8988T (cell line): ENCODE measurements at places on chromosomes 5 and 9.
A peak's percentile ranks its signal among the peaks of the same experiment; 100 is the strongest.

DNA sequence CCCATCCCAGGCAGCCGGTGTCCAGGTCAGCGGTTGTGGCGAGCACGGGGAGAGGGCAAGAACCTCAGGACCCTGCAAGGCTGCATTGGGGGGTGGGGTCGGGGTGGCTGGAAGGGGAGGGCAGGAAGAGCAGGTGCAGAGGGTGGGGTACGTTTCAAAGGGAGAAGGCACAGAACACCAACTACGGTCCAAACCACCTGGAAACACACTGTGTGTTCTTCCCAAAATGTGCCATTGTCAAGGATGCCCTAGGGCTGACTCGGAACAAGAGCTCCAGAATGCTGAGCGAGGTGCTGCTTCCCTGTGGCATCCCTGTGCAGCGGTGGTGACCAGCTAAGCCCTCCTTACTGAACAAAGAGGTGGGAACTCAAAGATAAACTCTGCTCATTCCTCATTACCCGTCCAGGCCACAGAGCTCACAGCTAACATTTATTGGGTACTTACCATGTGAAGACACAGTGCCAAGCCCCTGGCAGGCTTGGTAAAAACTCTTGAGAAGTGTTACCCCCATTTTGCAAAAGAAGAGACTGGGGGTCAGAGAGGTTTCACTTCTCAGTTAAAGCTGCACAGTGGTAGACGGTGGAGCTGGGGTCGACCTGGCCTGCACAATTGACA lies 153.8 kb downstream of the COL23A1 start:
- DNase-seq: no peak

GRCh38 chr5:152642880-152643279 lies 237.8 kb upstream of the NMUR2 start:
- DNase-seq: no peak

DNA sequence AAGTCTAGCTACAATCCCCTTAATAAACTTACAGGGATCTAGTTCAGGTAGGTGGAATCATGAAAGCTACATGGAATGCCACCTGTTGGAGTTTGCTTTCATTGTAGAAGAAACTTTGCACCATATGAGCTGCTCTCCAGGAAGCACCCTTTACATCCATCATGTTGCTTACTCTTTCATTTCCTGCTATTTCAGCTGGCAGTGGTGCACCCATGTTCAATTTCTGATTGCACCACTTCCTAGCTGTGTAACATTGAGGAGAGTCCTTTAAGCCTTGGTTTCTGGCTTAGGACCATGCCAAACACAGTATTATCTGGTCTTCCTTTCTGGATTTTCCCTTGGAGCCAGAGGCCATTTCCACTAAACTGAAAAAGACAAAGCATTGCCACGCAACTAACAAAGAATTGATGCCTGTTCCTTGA lies 123.3 kb upstream of the SLC12A2 start:
- no peak for DNase-seq

DNA sequence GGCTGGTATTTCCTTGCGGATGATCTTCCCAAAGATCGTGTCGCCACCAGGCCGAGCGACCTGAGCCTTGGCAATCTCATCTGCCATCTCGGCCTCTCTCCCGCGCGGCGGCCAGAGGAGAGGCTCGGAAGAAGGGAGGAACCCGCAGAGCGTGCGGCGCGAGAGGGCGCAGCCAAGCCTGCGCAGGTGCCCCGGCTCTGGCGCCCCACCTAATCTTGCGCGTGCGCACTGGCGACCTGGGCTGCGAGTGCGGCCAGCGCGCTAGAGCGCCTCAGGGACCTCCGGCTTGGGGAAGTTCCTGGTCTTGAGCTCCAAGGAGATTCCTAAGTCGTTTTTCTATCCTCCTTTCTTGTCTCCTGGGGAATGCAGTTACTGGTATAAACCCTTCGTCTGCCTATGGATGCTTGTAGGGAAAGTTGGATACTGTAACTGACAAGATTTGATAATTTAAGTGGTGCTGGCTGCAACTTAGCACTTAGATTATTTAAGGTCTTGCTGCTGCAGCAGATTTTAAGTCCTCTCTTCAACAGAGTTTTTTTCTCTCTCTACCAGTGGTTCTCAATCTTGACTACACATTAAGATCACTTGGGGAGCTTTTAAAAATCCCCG lies at the start of gene HINT1:
TSS of gene HINT1 (minus strand) at position 138 of the 609 bp plus-strand sequence. CDS start at position 87, 51 bp downstream.
- DNase-seq: peak; percentile 91

DNA sequence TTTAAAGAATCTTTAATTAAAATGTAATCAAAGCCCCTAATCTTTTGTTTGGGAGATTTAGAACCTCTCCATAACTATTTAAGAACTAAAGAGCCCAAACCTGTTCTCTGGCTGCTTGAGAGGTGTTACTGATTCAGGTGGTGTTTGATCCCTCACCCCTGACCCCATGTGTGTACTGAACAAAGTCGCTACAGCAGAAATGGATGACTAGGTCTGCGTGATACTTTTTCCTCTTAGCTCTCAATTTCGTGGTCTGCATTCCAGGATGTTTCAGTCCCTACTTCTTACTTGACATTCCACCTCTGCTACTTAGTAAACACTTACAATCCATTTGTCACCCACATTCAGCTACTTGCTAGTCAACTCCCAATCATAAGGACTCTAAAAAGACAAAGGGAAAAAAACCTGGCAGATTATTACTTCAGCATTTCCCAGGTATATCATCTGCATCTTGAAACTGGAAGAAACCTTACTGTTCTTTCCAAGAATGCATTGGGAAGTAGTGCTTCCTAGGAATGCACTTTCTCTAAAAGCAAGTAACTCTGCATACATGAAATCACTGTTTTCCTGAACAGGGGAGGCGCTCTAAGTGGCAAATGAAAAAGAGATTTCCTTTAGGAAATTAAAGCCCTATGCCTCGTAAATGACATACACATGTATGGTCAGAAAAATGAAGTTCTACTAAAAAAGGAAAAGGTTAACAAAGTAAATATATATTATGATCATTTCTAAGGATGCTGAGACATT lies 1091.6 kb downstream of the PTPRD start:
- DNase-seq: no peak

DNA sequence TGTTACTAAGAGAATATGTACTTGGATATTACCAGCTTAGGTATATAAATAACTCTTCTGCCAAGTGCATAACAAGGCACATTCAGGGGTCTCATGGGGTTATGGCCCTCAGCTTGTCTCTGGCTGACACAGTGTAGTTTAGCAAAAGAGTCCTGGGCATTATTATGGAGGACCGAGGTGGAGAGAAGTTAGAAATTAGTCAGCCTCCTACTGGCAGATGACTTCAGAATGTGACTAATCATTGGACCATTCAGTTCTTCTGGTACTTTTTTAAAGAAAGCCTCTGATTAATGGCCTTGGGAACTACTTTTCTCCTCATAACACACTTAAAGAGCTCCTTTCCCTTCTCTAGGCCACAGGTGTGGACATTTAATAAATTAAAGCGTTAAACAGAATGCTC lies 178.9 kb downstream of the SH3GL2 start:
- no peak for DNase-seq

DNA sequence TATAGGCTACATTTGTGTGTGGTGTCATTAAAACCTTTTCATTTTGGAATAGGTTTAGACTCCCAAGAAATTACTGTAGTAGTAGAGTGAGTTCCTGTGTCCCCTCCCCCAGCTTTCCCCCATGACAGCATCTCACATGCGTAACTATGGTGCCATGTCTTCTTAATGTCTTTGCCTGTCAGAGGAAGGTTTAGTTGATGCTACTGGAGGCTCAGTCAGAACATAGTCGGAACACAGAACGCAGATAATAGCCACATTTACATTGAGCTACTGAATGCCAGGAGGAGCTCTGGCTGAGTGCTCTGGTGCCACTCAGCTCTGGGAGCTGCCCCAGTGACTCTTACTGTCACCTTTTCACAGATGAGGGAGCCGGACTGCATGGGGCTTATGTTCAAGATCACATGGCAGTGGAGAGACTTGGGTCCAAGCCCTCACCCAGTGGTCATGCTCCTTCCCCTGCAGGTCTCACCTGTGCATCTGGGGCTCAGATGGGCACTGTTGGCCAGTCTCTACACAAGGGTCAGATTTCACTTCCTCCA lies 223.6 kb downstream of the AOPEP start:
- DNase-seq: no peak

DNA sequence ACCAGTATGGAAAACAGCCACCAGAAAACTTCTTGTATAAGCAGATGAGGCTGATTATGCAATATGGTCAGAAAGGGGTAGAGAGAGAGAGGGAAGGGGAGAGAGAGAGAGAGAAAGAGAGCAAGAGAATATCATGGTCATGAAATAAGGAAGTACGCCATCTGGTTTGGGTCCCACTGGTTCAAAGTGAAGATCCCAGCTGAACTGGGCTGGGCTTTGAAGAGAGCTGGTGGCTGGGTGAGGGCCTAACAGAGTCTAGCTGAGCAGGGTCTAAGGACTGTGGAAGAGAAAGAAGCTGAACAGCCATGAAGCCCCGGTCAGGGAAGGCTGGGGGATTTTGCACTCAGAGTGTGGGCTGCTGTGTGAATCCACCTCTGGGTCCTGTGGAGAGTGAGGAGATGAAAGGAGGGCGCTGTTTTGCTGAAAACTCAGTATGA lies 14.6 kb downstream of the TRIM14 start:
- no peak for DNase-seq

DNA sequence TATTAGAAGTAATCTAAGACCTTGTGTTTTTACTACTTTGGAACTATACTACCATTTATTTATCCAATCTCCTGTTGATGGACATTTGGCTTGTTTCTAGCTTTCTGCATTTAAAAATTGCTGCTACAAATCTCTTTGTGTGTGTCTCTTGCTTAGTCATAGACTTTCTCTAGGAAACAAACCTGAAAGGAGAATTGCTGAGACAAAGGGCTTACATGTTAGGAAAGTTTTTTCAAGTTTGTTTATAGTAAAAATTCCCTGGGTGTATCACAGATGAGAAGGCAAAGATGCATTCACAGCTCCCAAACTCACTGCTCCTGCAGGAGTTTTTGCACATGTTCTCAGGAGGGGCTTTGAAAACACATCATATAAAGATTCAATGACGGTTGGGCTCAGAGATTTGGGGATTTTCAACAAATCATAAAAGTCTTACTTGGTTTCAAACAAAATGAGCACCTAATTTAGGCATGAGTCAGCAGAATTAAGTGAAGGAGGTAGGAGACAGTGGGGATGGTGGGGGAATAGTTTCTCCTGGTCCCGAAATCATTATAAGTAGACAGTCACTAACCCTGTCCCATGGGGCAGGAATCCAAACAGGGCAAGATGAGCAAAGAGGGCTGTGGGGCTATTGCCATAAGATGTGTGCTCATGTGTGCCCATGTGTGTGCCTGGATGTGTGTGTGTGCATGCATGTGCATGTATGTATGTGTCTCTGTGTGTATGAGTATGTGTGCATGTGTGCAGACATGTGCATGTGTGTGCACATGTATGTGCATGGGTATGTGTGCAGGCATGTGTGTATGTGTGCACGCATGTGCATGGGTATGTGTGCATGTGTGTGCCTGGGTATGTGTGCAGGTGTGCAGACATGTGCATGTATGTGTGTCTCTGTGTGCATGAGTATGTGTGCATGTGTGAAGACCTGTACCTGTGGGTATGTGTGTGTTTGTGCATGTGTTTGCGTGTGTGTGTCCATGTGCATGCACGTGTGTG lies 43.4 kb upstream of the S1PR3 start:
- no peak for DNase-seq

- DNase-seq: no peak
Measured at GRCh38 chr9:134283111-134283515, 43.1 kb upstream of the RXRA start.

DNA sequence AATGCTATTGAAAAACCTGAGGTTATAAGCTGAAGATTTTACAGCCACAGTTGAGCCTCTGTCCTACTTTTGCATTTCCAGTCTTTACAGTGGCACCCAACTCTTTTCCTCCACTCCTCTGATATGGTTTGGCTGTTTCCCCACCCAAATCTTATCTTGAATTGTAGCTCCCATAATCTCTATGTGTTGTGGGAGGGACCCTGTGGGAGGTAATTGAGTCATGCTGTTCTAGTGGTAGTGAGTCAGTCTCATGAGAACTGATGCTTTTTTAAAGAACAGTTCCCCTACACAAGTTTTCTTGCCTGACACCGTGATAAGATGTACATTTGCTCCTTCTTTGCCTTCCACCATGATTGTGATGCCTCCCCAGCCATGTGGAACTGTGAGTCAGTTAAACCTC lies 646.1 kb upstream of the SEMA6A start:
- DNase-seq: no peak

DNA sequence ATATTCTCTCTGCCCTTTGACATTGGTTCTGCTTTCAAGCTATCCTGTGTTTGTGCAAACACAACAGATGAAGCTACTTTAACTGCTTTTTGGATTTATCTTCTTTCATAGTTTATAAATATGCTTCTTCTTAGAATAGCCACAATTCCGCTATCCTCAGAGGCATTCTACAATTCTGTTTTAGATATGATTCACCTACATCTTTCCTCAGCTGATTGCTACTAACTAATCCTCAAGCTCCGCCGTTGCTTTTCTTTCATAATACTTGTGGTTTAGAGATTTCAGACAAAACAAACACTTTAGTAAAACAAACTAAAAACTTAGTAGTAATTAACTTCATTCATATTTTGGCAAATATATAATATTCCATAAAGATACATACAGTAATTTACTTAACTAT lies 52.5 kb downstream of the ECPAS start:
- DNase-seq: no peak

DNA sequence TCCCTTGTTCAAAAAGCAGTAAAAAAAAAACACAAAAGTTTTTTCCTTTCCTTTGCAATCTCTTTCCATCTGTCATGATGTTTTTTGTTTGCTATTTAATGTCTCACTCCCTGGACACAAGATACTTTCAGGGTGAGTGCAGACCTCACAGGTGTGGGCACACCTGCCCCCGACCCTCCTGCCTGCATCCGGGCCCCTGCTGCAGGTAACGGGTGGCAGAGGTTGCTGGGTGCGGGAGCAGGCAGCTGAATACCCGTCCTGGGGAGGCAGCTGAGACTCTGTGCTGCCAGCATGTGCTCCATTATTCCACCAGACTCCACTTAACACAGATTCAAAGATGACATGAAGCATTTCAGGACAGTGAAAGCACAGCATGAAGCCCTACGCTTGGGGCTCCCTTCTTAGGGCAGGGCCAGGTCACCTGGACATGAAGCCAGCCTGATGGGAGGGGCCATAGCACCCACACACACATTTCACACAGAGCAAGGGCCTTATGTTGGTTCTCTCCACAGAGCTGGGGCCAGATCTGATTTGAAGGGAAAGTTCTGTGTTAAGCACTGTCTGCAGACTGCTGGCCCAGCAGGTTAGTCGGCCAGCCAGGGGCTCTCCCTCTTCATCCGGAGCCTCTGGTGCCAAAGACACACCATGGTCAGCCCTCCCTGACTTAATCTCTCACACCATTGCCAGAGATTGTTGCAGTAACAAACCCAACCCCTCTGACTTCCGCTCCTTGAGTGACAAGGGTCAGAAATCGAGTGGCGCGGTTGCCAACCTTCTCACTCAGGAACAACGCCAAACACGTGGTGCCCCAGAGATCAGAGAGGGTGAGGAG lies 13.0 kb downstream of the NEK6 start:
- DNase-seq: no peak

- DNase-seq: no peak
Measured at GRCh38 chr9:117825609-117826347, 121.6 kb downstream of the TLR4 start.

DNA sequence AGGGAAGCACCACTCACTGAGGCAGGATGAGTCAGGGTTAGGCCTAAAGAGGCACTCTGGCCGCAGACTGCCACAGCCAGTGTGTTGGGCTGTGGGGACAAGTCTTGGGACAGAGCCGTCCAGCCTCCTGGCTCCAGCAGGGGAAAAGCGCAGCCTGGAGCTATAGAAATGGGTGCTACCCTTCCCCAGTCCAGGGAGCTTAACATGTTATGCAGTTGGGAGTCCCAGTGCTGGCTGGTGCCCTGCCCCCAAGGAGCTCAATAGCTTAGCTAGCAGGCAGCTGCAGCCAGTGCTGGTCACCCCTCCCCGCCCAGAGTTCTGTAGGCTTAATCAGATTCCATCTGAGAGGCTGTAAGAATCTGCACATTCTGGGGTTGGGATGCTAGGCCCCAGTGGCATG lies 399.6 kb upstream of the TUSC1 start:
- no peak for DNase-seq
